ENCODE measurements at places on chromosomes 1 and 21.
A peak's percentile ranks its signal among the peaks of the same experiment; 100 is the strongest.

- DNase-seq, result no peak
These were observed 14.0 kb upstream of the SPSB1 start for GRCh38 chr1:9278585-9279153.

DNA sequence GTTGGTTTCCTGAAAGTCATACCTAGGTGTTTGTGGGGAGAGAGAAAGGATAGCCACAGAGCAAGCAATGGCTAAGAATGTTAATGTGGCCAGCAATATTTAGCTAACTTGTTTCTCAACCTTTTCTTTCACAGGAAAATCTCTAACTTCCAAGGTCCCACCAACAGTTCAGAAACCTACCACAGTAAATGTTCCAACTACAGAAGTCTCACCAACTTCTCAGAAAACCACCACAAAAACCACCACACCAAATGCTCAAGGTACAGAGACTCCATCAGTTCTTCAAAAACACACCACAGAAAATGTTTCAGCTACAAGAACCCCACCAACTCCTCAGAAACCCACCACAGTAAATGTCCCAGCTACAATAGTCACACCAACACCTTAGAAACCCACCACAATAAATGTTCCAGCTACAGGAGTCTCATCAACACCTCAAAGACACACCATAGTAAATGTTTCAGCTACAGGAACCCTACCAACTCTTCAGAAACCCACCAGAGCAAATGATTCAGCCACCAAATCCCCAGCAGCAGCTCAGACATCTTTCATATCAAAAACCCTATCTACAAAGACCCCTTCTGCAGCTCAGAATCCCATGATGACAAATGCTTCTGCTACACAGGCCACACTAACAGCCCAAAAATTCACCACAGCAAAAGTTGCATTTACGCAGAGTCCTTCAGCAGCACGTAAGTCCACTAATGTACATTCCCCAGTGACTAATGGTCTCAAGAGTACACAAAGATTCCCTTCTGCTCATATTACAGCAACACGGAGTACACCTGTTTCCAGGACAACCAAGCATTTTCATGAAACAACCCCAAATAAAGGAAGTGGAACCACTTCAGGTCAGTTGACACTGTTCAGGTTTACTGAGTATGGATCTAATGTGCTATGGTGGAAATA lies 15.3 kb downstream of the CD55 start:
- DNase-seq, result no peak

- no peak for DNase-seq
These were observed 6.4 kb downstream of the GFI1 start for GRCh38 chr1:92480200-92480812.

GRCh38 chr1:23895082-23895481 lies 18.1 kb downstream of the CNR2 start:
- no peak for DNase-seq

DNA sequence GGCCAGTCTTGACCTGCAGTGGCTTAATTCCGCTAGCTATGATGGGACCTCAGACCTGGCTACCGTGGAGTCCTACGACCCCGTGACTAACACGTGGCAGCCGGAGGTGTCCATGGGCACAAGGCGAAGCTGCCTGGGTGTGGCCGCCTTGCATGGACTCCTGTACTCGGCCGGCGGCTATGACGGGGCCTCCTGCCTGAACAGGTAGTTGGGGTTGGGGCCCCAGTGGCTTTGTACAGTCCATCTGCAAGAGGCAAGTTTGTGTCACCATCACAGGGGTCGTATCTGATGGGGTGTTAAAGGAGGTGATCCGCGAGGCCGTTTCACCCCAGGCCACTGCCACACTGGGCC lies 2.9 kb downstream of the KLHL17 start:
- DNase-seq, result no peak

DNA sequence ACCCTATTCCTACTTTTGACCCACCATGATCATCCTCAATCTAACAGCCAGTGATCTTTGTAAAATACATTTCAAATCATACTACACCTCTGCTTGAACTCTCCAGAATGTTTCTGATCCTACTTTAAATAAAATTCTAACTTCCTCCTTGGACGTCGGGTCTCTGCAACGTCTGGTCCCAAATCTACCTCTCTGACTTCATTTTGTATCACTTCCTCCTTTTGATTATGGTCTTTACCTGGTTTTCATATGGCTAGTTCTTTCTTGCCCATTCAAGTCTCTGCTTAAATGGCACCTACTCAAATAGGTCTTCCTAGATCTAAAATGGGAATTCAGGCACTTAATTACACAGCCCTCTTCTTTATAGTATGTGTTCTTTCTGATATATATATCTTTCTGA lies 18.2 kb downstream of the PLPPR4 start:
- no peak for DNase-seq

- DNase-seq, result peak; percentile 8
These were observed 10.9 kb downstream of the SMAP2 start for GRCh38 chr1:40384413-40384762.

DNA sequence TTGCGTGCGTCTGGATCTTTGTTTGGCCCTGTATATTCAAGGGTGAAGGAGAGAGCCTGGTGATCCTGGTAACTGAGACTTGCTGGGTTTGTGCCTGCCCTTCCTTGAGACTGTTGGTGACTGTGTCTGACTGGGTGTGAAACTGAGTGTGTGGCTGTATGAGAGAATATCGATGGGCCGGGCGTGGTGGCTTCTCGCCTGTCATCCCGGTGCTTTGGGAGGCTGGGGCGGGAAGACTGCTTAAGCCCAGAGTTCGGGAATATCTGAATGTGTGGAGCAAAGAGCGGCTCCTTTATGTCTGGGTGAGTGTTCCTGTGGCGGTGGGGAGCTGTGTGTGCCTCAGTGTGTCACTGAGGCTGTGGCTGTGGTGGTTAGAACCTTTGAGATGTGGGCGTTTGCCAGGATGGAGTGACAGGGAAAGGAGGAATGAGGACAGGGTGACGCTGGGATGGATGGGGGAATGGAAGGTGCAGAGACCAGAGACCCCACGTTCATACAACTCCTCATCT lies 2.7 kb upstream of the MARCKSL1 start:
- DNase-seq, result no peak

DNA sequence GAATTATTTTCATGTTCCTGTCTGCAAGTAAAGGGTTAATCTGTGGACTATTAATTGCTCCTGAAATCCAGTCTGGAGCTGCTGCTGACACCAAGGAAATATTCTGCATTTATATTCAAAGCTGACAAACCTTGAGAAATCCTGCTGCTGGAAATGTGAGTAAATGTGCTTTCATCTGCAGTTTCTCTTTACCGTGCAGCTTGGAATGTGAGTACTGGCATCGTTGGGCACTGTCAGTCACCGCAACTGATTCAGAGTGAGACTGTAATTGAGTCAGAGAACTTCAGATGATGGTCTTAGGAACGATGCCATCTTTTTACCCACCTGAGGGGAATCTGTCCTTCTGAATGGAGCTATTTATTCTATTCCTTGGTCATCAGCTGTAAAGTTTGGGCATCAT lies 420.6 kb downstream of the SIPA1L2 start:
- DNase-seq, result no peak

GRCh38 chr21:44862869-44863685 lies 10.4 kb downstream of the PTTG1IP start:
- no peak for DNase-seq

DNA sequence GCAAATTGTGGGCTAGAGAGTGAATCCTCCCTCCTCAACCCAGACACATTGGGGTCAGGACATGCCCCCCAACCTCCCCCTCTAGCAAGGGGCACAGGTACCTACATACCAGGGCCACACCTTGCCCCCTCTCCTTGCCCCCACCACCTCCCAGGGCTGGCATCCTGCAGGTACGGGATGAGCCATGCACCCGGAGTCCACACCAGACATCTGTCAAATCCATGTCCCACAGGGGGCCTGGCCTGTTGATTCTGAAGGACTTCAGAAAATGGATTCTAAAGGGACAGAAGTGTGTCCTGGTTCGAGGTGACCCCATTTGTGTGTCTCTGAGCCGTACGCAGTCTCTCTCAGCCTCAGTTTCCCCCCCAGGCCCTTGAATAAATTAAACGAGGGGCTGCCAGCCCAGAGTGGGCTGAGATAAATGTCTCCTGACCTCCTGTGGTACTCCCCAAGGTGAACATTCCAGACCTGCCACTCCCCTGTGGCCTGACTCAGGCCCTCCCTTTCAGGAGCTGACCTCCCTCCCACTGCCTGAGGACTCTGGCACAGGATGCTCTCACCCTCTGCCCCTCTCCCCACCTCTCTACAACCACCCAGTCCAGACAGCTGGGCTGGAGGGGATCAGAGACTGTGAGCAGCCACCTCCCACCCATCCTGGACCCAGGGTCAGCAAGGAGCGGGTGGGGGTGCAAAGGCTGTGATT lies 94.5 kb downstream of the EPHB2 start:
- no peak for DNase-seq

- DNase-seq, result peak; percentile 39
These were observed 17.6 kb upstream of the SFPQ start for GRCh38 chr1:35210321-35211119.

- no peak for DNase-seq
These were observed 120.4 kb downstream of the SPATA46 start for GRCh38 chr1:162256287-162256686.

- DNase-seq, result no peak
These were observed at the start of gene LRRC52 for GRCh38 chr1:165543532-165544438. Gene LRRC52 (plus strand): TSS chr1:165544000. CDS start chr1:165544297, 297 bp downstream.

GRCh38 chr1:156691191-156691590 lies 14.0 kb upstream of the NES start:
- no peak for DNase-seq

GRCh38 chr1:22832414-22832786 lies 121.8 kb downstream of the EPHB2 start:
- no peak for DNase-seq

DNA sequence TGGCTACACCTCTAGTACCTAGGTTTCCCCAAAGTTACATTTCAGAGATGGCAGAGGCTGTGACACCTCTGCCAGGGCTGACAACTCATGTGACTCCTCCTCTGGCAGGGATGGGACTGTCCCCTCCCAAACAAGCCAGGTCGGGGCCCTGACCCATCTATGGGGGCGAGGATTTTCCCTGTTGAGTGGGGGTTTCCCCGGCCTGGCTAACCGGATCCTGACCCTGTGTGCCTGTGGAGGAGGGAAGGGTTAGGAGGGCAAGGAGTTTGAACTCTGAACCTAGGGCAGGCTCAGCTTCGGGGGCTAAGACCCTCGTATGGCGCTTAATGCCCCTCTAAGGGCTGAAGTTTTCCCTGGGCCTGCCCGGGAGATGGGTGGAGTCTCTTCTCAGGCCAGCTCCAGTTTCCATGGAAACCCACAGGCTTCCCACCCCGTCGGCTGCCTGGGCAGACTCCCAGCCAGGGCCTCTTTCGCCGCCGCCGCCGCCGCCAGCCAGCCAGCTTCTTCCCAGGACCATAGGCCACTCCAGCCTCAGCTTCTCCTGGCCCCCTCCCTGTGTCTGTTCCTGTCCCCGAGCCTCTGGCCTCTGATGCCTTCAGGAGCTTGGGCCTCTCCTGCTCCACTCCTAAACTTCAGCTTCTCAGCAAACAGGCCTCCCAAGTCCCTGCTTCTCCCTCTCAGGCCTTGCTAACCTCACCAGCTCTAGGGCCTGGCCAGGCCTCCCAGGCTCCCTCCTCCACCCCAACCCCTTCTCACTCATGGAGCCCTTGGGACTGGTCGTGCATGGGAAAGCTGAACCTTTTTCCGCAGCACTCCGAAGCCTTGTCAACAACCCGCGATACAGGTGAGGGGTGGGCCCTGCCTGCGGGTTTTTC lies at the start of gene BTBD19:
Gene BTBD19 (plus strand): TSS at position 461 of the 875 bp plus-strand sequence. CDS start 298 bp downstream, at position 759.
- peak; percentile 94 for DNase-seq

GRCh38 chr1:204359474-204360255 lies at the start of gene PLEKHA6:
Gene PLEKHA6 (minus strand): TSS chr1:204359929. CDS start chr1:204273727, 86,202 bp downstream.
- DNase-seq, result peak; percentile 67

DNA sequence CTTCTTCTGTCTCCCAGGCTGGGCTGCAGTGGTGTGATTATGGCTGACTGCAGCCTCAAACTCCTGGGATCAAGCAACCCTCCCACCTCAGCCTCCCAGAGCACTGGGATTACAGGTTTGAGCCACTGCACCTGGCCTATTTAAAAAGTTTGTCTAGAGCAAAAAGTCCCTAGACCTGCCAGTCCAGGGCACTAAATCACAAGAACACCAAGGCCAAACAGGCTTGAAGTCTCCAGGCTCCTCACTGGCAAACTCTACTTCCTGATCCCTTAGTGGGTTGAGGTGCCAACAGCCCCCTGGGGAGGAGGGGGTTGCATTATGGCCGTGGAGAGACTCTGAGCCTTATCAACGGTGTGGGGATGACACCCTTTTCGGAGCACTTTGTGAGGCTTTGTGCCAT lies 76.0 kb downstream of the CLIC6 start:
- DNase-seq, result no peak

GRCh38 chr1:10316752-10317151 lies 82.1 kb upstream of the PGD start:
- DNase-seq, result no peak

- no peak for DNase-seq
These were observed 25.2 kb downstream of the LAMC1 start for GRCh38 chr1:183048087-183049085.

GRCh38 chr1:63277195-63278192 lies 44.9 kb upstream of the FOXD3 start:
- DNase-seq, result no peak

DNA sequence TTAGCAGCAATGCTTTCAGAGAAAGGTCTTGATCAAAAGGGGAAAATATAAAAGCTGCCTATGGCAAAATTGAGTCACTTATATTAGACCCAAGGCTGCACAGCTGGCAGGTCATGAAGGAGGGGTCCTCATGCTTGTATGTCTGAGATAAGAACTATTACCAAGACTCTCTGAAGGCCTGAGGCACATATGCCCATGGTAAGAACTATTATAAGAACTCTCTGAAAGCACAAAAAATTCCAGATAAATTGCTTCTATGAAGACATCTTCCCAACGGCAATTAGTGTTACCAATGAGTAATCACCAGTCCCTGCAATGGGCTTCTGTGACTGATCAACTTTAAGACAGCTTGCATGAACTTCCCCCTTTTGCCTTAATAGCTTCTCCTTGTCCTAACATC lies 42.8 kb upstream of the LRIF1 start:
- DNase-seq, result no peak

GRCh38 chr1:47761974-47762373 lies 235.2 kb downstream of the TRABD2B start:
- no peak for DNase-seq

DNA sequence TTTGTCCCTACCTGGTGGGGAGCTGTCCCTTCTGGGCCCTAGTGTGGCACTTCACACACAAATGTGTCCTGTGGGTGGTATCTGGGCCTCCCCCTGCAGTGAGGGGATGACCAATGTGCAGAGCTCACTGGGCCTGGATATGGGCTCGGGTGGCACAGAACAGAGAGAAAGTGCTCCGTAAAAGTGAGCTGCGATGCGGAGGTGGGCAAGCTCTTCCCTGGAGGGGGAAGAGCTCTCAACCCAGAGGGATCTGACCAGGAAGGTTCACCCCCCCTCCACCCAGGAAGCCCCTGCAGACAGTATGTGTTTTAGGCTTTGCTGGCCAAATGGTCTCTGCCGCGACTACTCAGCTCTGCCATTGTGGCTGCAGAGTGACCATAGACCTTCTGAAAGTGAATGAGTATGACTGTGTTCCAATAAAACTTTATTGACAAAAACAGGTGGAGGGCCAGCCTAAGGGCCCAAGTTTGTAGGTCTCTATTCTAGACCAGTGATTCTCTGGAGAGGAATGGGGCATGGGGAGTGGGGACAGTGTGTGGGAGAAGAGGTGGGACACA lies 8.6 kb upstream of the ITGB2 start:
- no peak for DNase-seq
